ENCODE measurements at places on chromosomes 2 and 18. TPM values are rescaled to one million over a fixed set of nuclear protein-coding genes. Genes with fewer than 3 reads are reported as not detected.

SPATS2L gene
- total RNA-seq = 42.9 TPM

MARCHF7 gene
- total RNA-seq = 72.0 TPM

SLC9A4 gene
- 0.07 TPM for total RNA-seq

GLI2 gene
- total RNA-seq = 0.14 TPM

GAREM2 gene
- 7.9 TPM for total RNA-seq

MYCN gene
- total RNA-seq = not detected

SERPINB10 gene
- not detected for total RNA-seq

IL37 gene
- not detected for total RNA-seq

EDAR gene
- total RNA-seq = 0.56 TPM

ZNF892 gene
- total RNA-seq = 4.7 TPM

- peaks cover 26% of the 10 kb centered on the region for H3K27me3 ChIP-seq
- no peaks in the 10 kb centered on the region for H3K36me3 ChIP-seq
- no peak for DNase-seq
These were observed 108.5 kb downstream of the CDCA7 start for GRCh38 chr2:173462892-173463840.

- H3K4me3 ChIP-seq = no peak overlapping the region
- H3K4me1 ChIP-seq = no peaks in the 10 kb centered on the region
- H3K27ac ChIP-seq = no peak overlapping the region
- DNase-seq = no peak
These were observed 437.7 kb downstream of the ZNF516 start for GRCh38 chr18:76057386-76057785.

GRCh38 chr2:125224830-125225229 lies 1199.7 kb downstream of the CNTNAP5 start:
- DNase-seq = no peak
- no peak overlapping the region for H3K27ac ChIP-seq
- no peak overlapping the region for H3K4me3 ChIP-seq

- peaks cover 38% of the 10 kb centered on the region for H3K4me1 ChIP-seq
- peaks cover 12% of the 10 kb centered on the region for H3K36me3 ChIP-seq
- peak; percentile 68 for DNase-seq
- H3K27ac ChIP-seq = peak overlapping the region; percentile 71
- H3K4me3 ChIP-seq = no peak overlapping the region
These were observed 183.3 kb downstream of the ARL4C start for GRCh38 chr2:234313558-234313957.

DNA sequence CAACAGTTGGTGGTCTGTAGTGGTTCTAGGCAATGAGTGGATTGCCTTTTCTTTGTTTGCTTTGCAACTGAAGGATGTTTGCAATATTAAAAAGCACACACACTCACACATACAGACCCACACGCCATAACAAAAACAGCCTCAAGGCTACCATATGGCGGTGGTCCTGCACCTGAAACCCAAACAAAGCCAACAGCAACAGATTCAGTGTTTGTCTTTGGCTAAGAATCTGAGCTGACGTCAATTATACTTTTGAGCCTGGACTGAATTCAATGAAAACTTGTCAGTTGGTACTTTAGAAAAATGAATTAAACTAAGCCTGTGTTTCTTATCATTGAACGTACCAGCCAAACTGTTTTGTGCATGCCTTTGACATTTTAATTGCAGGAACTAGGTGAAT lies 65.0 kb upstream of the NYAP2 start:
- peaks cover 5% of the 10 kb centered on the region for H3K27me3 ChIP-seq
- no peaks in the 10 kb centered on the region for H3K36me3 ChIP-seq
- H3K4me1 ChIP-seq = no peaks in the 10 kb centered on the region

GRCh38 chr2:185979546-185980071 lies 241.0 kb downstream of the FSIP2 start:
- H3K4me3 ChIP-seq = no peak overlapping the region
- H3K27me3 ChIP-seq = no peaks in the 10 kb centered on the region
- DNase-seq = no peak
- H3K4me1 ChIP-seq = no peaks in the 10 kb centered on the region

- H3K4me3 ChIP-seq = no peak overlapping the region
- no peaks in the 10 kb centered on the region for H3K4me1 ChIP-seq
These were observed 116.2 kb upstream of the ST6GAL2 start for GRCh38 chr2:107001964-107002696.

DNA sequence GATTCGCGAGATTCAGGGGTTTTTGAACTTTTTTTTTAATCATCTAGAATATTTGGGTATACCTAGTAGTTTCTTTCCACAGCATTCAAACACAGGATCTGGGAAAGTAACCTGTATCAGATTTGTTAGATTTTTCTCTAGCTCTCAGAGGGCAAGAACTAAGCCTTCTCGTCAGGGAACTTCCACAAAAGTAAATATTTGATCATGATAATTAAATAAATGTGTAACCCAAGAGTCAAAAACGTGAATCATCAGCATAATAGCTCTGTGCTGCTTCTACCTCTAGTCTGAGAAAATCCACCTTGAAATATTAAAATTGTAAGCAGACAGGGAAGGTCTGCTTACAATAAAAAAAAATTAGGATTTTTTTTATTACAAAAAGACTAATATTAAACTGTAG lies 225.7 kb upstream of the SPOPL start:
- H3K4me1 ChIP-seq = no peaks in the 10 kb centered on the region
- no peaks in the 10 kb centered on the region for H3K27me3 ChIP-seq
- H3K4me3 ChIP-seq = no peak overlapping the region

- DNase-seq = no peak
- no peaks in the 10 kb centered on the region for H3K4me1 ChIP-seq
- no peak overlapping the region for H3K4me3 ChIP-seq
- no peaks in the 10 kb centered on the region for H3K27me3 ChIP-seq
- H3K36me3 ChIP-seq = no peaks in the 10 kb centered on the region
These were observed 84.3 kb downstream of the COL4A4 start for GRCh38 chr2:227079726-227080125.

- H3K27ac ChIP-seq = no peak overlapping the region
- no peak for DNase-seq
- H3K4me3 ChIP-seq = no peak overlapping the region
- H3K4me1 ChIP-seq = no peaks in the 10 kb centered on the region
- no peaks in the 10 kb centered on the region for H3K36me3 ChIP-seq
- peaks cover 16% of the 10 kb centered on the region for H3K27me3 ChIP-seq
These were observed 33.9 kb downstream of the FN1 start for GRCh38 chr2:215401896-215402379.

GRCh38 chr2:160306985-160307384 lies 106.9 kb upstream of the ITGB6 start:
- H3K27ac ChIP-seq = no peak overlapping the region
- H3K36me3 ChIP-seq = peaks cover 37% of the 10 kb centered on the region
- H3K4me1 ChIP-seq = no peaks in the 10 kb centered on the region
- H3K27me3 ChIP-seq = no peaks in the 10 kb centered on the region
- DNase-seq = no peak

GRCh38 chr2:132564065-132564464 lies 105.9 kb downstream of the LYPD1 start:
- no peak for DNase-seq
- no peaks in the 10 kb centered on the region for H3K36me3 ChIP-seq
- no peak overlapping the region for H3K4me3 ChIP-seq

GRCh38 chr2:119405151-119405550 lies 26.5 kb upstream of the TMEM37 start:
- no peak overlapping the region for H3K27ac ChIP-seq
- H3K4me3 ChIP-seq = no peak overlapping the region
- H3K36me3 ChIP-seq = no peaks in the 10 kb centered on the region
- no peak for DNase-seq
- H3K27me3 ChIP-seq = peaks cover 6% of the 10 kb centered on the region

DNA sequence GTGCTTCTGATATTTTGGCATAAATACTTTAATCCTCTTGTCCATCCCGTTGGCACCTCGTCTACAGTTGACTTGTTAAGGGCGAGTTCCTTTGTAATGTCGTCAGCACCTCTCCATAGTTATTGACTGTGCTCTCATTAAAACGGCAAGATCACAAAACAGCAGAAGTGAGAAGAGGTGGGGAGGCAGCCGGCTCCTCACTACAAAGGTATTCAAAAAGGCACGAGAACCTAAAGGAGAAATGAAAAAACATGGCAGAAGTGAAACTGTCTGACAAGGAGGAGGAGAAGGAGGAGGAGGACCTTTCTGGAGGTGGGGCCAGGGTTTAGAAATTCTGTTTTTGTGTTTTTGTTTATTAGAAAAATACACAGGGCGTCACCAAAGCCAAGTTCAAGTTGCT lies 235.6 kb downstream of the BCL11A start:
- peaks cover 15% of the 10 kb centered on the region for H3K27me3 ChIP-seq
- DNase-seq = no peak
- H3K36me3 ChIP-seq = no peaks in the 10 kb centered on the region
- H3K27ac ChIP-seq = no peak overlapping the region
- H3K4me3 ChIP-seq = no peak overlapping the region

DNA sequence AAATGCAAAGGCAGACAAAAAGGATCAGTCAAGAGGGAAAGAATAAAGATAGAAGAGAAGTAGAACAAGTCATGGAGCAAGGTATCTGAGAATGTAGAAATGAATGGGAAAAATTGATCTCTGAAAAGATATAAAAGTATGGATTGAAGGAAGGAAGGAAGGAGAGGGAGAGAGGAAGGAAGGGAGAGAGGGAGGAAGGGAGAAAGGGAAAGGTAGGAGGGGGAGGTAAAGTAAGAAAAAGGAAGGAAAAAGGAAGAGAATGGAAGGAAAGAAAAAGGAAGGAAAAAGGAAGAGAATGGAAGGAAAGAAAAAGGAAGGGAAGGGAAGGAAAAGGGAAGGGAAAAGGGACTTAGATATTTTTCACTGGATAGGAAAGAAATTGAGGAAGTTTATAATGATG lies 31.5 kb upstream of the TTC21B start:
- peaks cover 7% of the 10 kb centered on the region for H3K27me3 ChIP-seq
- H3K4me3 ChIP-seq = no peak overlapping the region
- H3K36me3 ChIP-seq = no peaks in the 10 kb centered on the region
- H3K4me1 ChIP-seq = no peaks in the 10 kb centered on the region
- no peak for DNase-seq

GRCh38 chr2:237259201-237259600 lies 154.8 kb downstream of the COL6A3 start:
- H3K36me3 ChIP-seq = no peaks in the 10 kb centered on the region
- peaks cover 3% of the 10 kb centered on the region for H3K4me1 ChIP-seq
- DNase-seq = no peak
- peaks cover 5% of the 10 kb centered on the region for H3K27me3 ChIP-seq

GRCh38 chr2:207260947-207261346 lies 95.2 kb upstream of the KLF7 start:
- peaks cover 7% of the 10 kb centered on the region for H3K4me1 ChIP-seq
- no peak for DNase-seq
- H3K27ac ChIP-seq = no peak overlapping the region
- H3K27me3 ChIP-seq = no peaks in the 10 kb centered on the region

DNA sequence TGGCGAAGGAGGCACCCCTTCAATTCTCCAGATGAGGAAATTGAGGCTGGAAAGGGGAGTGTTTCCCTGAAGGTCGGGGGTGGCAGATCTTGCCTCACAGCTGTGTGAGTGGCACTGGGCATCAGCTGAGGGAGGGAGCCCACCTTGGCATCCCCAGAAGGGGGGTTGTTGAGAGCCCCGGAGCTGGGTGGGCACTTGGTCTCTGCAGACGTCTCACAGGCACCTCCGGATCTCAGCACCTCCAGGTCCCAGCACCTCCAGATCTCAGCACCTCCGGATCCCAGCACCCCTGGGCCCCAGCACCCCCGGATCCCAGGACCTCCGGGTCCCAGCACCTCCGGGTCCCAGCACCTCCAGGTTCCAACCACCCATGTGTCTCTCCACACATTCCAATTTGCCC lies 137.9 kb downstream of the NFATC1 start:
- H3K27ac ChIP-seq = no peak overlapping the region
- peaks cover 12% of the 10 kb centered on the region for H3K36me3 ChIP-seq

- peak overlapping the region; percentile 58 for H3K4me3 ChIP-seq
- peaks cover 71% of the 10 kb centered on the region for H3K27me3 ChIP-seq
- peaks cover 5% of the 10 kb centered on the region for H3K4me1 ChIP-seq
These were observed 79.0 kb downstream of the CIB4 start for GRCh38 chr2:26561918-26562810.

GRCh38 chr2:150900913-150901312 lies 360.8 kb downstream of the RBM43 start:
- no peaks in the 10 kb centered on the region for H3K36me3 ChIP-seq
- no peak for DNase-seq

- no peaks in the 10 kb centered on the region for H3K27me3 ChIP-seq
- H3K36me3 ChIP-seq = no peaks in the 10 kb centered on the region
- H3K27ac ChIP-seq = no peak overlapping the region
- no peak overlapping the region for H3K4me3 ChIP-seq
These were observed 254.3 kb downstream of the CAMKMT start for GRCh38 chr2:44615950-44616518.

DNA sequence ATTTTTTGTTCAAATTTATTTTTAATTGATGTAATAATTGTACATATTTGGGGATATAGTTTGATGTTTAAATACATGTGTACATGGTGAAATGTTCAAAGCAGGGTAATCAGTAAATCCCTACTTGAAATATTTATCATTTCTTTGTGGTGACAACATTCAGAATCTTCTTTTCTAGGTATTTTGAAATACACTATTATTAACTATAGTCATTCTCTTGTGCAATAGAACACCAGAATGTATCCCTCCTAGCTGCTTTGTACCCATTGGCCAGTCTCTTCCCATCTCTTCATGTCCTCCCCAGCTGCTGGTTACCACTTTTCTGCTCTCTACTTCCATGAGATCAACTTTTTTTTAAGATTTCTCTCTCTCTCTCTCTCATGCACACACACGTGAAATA lies 126.5 kb downstream of the ZNF407 start:
- peaks cover 5% of the 10 kb centered on the region for H3K4me1 ChIP-seq
- H3K36me3 ChIP-seq = peaks cover 1% of the 10 kb centered on the region
- DNase-seq = no peak
- no peak overlapping the region for H3K4me3 ChIP-seq
- no peak overlapping the region for H3K27ac ChIP-seq

DNA sequence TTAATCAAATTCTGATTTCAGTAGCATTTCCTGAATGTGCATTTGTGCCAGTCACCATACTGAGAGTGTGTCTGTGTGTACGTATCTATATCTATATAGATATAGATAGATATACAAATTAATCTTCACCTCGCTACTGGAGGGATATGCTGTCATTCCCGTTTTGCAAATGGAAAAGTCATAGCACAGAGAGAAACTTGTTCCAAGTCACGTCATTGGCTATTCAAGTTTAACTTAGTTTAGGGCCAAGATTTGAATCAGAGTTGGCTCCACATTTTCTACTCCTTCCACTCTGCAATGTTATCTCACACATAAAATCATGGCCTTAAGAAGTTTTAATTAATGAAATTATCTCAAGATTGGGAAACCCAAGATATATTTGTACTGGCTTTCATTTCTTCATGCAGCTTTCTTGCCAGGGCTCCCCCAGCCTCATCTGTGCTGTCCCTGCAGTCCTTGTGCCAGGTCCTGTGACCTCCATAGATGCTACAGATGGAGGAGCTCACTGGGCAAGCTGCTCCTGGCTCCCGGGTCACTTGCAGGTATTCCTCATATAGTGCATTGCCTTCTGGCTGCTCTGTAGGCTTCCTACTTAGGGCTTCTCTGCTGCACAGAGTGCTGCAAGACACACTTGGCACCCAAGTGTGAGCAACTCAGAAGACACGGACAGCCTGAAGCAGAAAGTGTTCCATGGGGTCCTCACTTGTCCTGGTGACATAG lies 245.8 kb downstream of the KCNS3 start:
- H3K4me3 ChIP-seq = no peak overlapping the region
- H3K4me1 ChIP-seq = no peaks in the 10 kb centered on the region
- H3K27me3 ChIP-seq = no peaks in the 10 kb centered on the region
- no peak overlapping the region for H3K27ac ChIP-seq
- H3K36me3 ChIP-seq = no peaks in the 10 kb centered on the region
- DNase-seq = no peak

- H3K4me1 ChIP-seq = no peaks in the 10 kb centered on the region
- DNase-seq = no peak
- H3K36me3 ChIP-seq = no peaks in the 10 kb centered on the region
- H3K27me3 ChIP-seq = no peaks in the 10 kb centered on the region
These were observed 239.5 kb upstream of the COL3A1 start for GRCh38 chr2:188734691-188735090.

All from activated CD4-positive, alpha-beta T cell treated with anti-CD3 and anti-CD28 coated beads, Interleukin-2, amount 10 ng/mL, durations not matched to agents 24 days and 14 days (primary cell).